ENCODE measurements at places on chromosomes 2 and 18. TPM values are rescaled to one million over a fixed set of nuclear protein-coding genes. Genes with fewer than 3 reads are reported as not detected.

CASP10 gene
- 7.0 TPM for polyA plus RNA-seq

NEU2 gene
- polyA plus RNA-seq = not detected

MARS2 gene
- 3.9 TPM for polyA plus RNA-seq

IL36RN gene
- polyA plus RNA-seq = not detected

NAT8 gene
- polyA plus RNA-seq = 0.54 TPM

MC4R gene
- 0.45 TPM for polyA plus RNA-seq

RMC1 gene
- polyA plus RNA-seq = 15.5 TPM

FLACC1 gene
- polyA plus RNA-seq = 1.4 TPM

EMILIN2 gene
- polyA plus RNA-seq = 23.1 TPM

RGPD4 gene
- polyA plus RNA-seq = not detected
